ENCODE measurements at places on chromosomes 12 and 14.
A peak's percentile ranks its signal among the peaks of the same experiment; 100 is the strongest.

DNA sequence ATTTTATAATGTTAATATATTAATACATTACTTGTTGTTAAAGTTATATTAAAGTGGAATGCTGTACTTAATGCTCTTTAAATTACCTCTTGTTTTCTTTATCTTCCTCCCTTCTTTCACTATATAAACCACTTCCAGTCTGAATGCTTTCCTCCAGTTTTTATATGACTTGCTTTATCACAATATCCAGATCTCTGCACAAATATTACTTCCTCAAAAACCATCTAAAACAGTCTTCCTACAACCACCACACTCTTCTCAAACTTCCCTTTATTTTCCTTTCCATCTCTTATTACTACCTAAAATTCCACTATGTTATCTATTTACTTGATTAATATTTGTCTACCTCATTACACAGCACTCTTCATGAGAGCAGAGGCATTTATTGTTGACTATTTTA lies 956.6 kb downstream of the LRFN5 start:
- no peak for DNase-seq

DNA sequence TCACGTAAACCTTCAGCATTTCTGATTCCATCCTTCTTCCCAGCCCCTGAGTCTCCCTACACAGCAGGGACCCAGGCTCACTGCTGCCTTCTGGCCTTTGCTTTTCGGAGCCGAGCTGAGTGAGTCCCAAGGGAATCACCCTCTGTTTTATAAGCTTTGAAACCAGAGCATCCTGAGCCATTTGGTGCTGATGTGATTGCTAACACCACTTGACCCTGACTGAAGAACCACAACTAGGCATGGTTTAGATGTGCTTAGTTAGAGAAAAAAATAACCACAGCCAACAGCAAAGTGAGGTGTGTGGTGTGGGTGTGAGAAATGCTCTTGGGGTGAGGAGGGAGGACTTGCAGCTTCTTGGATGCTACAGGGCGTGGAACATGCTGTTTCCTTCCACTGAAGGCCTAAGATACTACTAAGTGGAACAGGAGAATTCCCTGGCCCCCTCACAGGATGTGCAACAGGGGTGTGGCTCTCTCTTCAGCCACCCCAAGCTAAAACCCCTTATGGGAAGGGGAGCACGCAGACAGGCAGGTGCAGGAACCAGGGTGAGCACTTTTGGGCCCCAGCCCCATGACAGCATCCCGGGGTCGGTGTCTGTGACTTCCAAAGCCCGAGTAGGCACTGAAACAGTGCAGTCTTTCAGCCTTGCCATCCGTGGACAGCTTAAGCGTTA lies at the start of gene TC2N:
Gene TC2N, minus strand, starts transcription at position 221 of the 673 bp plus-strand sequence. CDS start 53,767 bp downstream, outside the sequence.
- peak; percentile 63 for DNase-seq

DNA sequence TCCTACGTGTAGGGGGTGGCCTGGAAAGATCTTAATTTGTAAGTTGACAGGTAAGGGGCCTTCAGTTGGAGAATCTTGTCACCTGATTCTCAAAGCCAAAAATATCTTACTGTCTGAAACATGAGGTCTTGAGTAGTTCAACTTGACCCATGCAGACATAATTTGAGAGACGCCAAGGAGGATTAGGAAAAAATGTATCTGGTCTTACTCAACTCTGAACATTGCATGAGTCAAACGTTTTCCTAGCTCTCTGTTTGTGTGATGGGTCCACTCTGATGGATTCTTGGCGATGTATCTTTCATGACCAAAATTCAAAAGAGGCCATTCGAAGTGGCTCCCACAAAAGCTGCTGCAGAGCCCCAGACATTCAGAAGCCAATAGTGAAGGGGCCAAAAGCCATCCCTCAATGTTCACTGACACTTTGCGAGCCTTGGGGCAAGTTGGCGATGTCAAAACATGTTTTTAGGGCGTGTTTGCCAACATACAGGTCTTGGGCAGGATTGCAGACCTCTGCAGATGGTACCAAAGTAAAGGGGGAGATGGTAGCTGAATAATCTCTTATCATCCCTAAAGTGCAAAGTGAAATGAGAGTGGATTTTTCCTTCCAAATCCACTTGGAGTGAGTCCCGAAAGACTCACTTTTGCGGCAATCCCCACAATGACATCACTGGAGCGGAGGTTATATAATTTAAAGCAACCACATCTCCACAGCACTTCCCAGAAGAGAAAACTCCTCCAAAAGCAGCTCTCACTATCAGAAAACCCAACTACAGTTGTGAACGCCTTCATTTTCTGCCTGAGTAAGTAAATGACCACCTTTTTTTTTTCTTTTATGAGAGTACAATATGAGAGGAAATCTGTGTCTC lies at the start of gene BDKRB1:
Gene BDKRB1, plus strand, starts transcription at position 710 of the 866 bp plus-strand sequence. CDS start 7,473 bp downstream, outside the sequence.
- no peak for DNase-seq

DNA sequence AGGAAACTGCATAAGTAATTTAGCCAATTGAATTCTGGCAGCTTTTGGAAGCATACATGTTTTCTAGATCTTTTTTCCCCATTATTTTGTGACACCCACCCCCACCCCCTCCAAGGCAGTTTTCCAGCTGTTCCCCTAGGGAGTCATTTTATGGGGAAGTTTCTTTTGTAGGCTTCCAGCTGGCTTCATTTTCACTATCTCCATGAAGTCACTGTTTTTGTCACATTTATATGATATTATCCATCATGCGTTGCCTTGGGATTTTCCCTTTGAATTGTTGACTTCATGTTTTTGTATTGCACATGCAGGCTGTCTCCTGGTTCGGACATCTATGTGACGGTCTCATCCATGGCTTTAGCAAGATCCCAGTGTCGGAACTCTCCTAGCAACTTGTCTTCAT lies 233.6 kb upstream of the RGS6 start:
- DNase-seq: no peak

DNA sequence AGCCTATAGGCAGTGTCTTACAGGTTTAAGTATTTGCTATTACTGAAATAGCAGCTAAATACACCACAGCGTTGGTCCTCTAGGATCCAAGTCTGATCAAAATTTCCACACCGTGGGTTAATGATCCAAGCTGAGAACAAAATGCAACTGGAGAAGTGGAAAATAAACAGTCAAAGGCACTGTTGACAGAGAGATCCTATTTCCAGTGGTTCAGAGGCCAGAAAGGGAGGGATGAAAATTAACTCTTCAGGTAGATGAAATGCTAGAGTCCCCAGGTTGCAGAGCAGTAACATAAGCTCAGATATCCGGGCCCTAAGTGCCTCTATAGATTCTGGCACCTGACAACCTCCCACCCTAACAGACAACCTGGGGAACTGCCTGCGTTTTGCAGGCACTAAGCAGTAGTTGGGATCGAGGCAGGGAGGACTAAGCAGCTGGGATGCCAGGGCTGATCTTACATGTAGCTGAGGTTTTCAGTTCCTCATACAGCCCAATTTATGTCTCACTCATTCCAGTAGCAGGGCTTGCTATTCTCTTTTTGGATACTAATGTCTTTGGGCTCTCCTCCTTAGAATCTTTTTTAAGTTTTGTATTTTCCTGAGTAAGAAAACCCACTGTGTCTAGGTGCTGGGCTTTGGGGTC lies 42.7 kb upstream of the CRACR2A start:
- DNase-seq: no peak

GRCh38 chr14:51780006-51780692 lies 80.3 kb upstream of the GNG2 start:
- DNase-seq: peak; percentile 85

- peak; percentile 42 for DNase-seq
Observed at GRCh38 chr14:65101631-65102440, 481 bp downstream of the MAX start.

DNA sequence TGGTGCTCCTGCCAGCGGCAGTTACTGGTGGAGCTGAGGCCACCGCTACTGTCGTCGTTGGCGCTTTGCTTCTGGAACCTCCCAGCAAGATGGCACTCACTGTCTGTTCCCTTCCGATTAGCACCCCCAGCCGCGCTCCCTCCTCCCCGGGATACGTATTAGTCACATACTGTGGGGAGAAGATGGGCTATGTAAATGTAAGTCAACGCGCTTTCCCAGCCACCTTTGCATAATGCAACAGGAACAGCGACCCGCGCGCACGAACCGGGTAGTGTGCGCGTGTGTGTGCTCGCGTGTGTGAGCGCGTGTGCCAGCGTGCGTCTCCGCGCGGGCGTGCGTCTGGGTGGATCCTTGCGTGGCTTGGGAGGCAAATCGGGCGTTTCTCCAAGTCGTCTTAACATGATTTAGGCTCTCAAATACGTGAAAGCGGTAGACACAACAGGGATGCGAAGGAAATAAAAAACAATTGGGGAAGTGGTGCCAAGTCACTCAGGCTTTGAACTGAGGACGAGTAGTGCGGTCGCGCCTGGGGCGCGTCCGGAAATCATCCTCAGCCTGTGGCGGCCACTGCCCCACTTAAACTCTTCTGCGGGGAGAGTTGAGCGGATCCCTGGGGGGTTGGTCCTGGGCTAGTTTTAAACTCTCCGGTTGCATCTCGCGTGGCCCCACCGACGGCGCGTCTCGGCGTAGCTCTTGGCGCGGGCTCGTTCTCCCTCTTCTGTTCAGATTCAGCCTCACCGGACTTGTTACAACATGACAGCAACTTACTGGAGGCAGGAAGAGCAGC lies 1.8 kb downstream of the FLRT2 start:
- peak; percentile 24 for DNase-seq

GRCh38 chr12:21631367-21631766 lies 26.3 kb downstream of the LDHB start:
- DNase-seq: no peak

GRCh38 chr14:51079085-51079484 lies 15.8 kb downstream of the TRIM9 start:
- DNase-seq: no peak

All from stimulated activated CD8-positive, alpha-beta memory T cell treated with anti-CD3 and anti-CD28 coated beads, Interleukin-4, amount 100 ng/mL, for 48 hours (primary cell).